Fibroblast of villous mesenchyme (primary cell): ENCODE measurements at places on chromosomes 16 and 17.
A peak's percentile ranks its signal among the peaks of the same experiment; 100 is the strongest.

GRCh38 chr17:73371836-73372235 is 60.0 kb upstream of the CDC42EP4 start:
- no peak for DNase-seq

GRCh38 chr16:69928856-69929400 is 22.2 kb upstream of the CLEC18A start:
- DNase-seq: no peak

DNA sequence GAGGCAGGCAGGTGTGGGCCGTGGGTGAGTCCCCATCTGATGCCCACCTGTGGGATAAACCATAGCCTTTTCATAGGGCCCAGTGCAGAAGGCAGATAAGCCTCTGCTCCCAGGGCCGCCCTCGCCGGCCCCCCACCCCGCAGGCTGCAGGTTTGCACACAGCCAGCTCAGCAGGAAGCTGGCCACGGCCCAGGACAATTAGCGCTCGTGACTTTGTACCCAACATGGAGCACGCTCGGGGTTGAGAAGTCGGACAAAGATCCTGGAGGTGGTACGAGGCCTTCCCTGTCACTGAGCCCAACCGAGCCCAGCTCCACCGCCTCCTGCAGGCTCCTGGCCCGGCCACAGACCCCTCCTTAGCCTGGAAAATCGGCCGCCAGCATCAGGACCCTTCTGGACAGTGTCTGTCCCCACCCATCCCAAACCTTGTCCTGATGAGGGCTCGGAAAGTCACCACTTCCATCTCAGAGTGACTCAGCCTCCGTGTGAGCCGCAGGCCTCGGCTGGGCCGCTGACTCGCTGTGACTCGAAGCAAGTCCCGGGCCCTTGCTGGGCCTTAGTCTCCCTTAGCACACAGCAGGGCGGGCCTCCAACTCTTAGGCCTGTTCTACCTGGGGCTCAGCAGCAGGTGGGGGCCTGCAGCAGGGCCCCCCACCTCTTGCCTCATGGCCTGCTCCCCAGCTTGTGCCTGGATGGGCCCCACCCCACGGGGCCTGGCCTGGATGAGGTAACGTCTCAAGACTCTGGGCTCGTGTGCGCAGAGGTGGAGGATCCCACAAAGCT is 22.7 kb downstream of the FAM83G start:
- peak; percentile 50 for DNase-seq

DNA sequence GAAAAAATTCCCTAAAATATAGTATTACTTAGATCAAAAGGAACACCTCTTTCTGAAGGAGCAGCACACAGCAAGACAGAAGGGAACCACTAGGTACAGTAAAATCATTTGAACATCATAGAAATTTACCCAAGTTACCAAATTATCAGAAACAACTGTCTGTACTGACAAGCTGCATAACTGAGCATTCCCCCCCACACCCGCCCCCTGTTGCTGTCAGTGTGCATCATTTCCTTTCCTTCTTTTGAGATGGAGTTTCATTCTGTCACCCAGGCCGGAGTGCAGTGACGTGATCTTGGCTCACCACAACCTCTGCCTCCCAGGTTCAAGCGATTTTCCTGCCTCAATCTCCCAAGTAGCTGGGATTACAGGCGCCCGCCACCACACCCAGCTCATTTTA is 120.7 kb downstream of the TRIM37 start:
- DNase-seq: no peak

GRCh38 chr17:70239391-70239826 is 70.1 kb downstream of the KCNJ2 start:
- DNase-seq: no peak

DNA sequence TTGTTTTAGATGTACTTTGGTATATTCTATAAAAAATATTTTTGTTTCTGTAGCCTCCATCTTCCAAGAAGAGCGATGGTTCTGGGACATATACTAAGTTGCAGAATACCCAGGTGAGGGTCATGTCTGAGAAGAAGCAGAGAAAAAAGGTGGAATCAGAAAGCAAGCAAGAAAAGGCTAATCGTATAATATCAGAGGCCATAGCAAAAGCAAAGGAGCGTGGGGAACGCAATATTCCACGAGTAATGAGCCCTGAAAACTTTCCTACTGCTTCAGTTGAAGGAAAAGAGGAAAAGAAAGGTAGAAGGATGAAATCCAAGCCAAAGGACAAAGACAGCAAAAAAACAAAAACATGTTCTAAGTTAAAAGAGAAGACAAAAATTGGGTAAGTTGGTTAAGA is 154.6 kb downstream of the CHD9 start:
- DNase-seq: no peak

DNA sequence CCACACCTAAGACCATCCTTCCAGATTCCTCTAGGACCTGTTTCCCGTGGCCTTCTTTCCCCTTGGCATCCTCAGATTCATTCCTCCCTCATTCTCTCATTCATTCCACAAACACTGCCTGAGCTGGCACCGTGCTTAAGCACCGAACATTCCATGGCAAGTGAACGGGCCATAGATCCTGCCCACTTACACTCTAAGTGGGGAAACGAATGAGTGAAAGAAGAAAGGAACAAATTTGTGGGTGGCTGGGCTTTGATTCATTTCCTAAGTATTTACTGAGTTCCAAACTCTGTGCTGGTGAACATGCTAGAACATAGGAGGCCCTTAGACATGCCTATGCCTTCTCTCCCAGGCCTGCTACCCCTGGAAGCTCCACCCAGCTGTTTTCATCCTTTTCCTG is 30.0 kb downstream of the SRCIN1 start:
- DNase-seq: no peak

GRCh38 chr17:48601539-48602425 is 3.0 kb downstream of the HOXB6 start:
- DNase-seq: no peak

DNA sequence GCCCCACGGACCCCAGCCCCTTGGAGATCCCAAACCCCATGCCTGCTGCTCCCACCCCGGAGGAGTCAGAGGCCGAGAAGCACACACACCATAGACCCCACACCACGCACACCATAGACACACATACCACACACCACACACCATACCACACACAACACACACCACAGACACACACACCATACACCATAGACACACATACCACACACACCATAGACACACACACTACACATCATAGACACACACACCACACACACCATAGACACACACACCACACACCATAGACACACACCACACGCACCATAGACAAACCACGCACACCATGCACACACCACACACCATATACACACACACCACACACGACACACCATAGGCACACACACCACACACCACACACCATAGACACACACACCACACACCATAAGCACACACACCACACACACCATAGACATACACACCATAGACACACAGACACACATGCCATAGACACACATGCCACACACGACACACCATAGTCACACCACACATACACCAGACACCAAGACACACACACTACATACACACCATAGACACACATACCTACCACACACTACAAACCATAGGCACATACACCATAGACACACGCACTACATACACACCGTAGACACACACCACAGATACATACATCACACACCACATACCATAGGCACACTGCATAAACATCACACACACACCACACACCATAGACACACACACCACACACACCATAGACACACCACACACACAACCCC is 11.3 kb downstream of the TBC1D16 start:
- DNase-seq: no peak

- peak; percentile 57 for DNase-seq
Observed at GRCh38 chr17:60390925-60391470, 935 bp downstream of the USP32 start.

DNA sequence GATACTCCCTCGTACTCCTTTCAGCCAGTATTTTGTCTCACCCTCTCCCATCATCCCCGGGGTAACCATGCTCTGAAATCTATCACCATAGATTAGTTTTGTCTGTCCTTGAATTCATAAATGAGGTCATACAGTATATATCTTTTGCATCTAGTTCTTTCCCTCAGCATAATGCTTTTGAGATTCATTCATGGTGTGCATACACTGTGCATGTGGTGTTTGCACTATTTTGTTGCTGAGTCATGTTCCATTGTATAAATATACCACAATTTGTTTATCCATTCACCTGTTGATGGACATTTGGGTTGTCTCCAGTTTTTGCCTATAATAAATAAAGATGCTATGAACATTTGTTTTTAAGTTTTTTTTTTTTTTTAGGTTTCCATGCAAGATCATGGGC is 34.2 kb upstream of the NLRP1 start:
- no peak for DNase-seq

DNA sequence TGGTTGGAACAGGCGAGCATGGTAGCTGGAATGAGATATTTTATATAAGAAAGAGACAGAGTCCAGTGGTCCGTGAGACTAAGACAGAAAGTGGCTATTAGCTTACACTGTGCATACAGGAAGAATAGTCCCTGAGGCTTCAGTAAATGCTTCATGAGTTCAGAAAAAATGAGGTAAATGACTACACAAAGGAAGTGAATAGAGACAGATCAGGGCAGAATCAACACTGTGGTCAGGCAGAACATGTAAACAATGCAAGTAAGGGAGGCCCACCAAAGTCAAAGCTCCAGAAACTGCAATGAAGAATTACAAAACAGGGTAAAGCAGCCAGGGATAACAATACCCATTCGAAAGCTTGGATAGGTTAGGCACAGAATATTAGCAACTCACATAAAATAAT is 4.8 kb downstream of the ABCA10 start:
- DNase-seq: peak; percentile 67

DNA sequence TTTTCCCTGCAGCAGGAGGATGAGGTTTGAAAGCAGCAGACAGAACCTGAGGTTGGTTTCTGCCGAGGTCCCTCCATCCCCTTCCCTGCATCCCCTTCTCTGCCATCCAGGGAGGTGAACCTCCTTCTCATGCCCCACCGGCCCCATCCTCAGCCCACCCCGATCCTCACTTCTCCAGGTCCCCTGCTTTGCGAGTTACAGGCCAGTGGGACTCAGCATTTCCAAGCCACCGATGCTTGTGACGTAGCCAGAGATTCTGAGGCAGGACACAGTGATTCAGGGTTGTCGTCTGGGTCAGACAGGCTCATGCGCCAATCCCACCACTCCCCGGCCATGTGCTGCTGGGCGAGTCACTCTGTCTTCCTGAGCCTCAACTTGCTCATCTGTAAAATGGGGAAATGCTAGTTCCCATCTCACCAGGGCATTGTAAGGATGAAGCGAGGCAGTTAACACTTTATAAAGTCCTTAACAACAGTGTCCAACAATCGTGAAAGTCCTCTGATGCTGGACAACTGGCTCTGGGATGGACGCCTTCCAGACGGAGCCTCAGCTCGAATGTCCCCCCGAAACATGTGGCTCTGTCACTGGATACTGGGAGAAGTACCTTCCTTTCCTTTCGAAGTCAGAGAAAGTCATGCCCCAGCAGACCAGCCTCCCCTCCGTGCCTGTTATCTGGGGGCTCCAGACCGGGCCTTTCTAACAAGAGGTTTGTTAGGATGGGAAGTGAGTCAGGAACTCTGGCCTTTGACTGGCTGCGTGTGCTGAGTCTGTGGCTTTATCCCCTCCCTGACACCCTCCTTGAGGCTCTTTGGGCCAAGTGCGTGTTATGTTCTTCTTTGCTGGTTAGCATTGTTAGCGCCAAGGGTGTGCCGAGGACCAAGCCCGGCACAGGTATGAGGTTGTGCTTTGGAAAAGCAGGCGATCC is 21.9 kb downstream of the SEC14L5 start:
- no peak for DNase-seq

- DNase-seq: no peak
Observed at GRCh38 chr16:12899529-12900143, 1.8 kb upstream of the SHISA9 start.

- no peak for DNase-seq
Observed at GRCh38 chr17:73878923-73879322, 234.7 kb upstream of the SDK2 start.

DNA sequence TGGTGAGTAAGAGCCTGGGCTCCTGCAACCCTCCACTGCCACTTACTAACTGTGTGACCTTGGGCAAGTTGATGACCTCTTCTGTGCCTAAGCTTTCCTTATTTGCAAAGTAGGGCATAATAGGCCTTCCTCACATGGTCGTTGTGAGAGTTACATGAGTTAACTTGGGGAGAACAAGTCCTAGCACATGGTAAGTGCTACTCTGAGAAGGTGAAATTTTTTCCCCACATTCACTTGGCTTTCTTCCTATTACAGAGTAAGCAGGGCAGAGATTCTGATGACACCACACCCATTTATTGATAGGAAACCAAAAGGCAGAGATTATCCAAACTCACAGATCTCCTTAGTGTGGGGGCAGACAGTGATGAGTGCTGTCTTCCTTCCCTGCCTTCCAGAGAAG is 1.6 kb downstream of the KCNH4 start:
- DNase-seq: no peak

DNA sequence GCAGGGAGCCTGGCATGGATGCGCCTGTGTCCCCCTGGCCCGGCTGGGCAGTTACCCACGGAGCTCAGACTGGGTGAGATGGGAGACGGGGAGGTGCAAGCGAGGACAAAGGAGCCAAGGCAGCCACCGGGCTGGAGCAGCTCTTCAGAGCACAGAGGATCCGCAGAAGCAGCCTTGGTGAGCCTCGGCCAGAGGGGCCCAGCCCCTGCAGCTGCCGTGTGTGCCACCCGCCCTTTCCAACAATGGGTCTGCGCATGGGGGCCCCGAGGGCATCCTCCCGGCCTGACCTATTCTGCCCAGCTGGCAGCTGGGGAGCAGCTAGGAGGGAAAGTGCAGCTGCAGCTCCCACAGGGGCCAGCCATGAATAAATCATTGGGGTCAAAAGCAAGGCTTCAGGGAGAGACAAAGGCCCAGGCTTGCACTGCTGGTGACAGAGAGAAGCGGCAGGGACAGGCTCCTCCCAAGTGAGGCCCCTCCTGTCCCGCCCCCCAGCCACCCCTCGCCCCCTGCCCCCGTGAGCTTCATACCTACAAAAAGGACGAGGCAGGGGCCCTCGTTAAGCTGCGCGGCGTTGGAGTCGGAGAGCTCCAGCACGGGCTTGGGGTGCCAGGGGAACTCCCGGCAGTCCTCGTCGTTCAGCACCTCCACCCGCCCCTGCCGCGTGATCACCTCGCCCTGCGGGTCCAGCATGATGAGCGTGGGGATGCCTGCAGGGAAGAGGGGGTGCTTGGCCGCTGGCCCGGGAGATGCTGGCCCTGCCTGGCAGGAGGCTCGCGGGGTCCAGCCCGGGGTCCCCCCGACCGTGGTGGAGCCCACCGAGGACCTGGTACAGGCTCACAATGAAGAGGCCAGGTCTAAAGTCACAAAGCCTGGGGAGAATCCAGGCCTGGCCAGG is 22.6 kb downstream of the MRM3 start:
- no peak for DNase-seq

DNA sequence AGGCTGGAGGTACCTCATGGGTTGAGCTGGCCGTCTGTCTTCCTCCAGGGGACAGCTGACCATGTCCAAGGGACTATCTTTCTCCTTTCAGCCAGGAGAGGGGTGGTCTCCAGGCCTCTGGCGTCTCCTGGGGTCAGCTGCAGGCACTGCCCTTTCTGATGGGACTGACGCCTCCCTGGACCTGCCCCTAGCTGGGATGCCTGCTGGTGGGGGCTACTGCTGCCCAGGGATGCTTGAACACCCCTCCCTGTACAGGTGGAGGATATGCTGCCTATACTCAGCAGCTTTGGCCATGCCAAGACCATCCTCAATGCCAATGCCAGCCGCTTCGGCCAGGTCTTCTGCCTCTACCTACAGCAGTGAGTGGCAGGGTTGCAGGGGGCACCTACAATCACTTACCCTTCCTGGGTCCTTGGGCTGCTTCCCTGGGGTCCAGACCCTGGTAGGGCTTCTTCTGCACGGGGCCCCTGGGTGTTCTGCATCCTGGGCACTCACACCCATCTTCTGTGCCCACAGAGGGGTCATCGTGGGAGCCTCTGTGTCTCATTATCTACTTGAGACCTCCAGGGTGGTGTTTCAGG is 4.2 kb downstream of the MYO15B start:
- no peak for DNase-seq
